Fibroblast of upper back skin (primary cell): ENCODE measurements at places on chromosomes 7 and 10.

DNA sequence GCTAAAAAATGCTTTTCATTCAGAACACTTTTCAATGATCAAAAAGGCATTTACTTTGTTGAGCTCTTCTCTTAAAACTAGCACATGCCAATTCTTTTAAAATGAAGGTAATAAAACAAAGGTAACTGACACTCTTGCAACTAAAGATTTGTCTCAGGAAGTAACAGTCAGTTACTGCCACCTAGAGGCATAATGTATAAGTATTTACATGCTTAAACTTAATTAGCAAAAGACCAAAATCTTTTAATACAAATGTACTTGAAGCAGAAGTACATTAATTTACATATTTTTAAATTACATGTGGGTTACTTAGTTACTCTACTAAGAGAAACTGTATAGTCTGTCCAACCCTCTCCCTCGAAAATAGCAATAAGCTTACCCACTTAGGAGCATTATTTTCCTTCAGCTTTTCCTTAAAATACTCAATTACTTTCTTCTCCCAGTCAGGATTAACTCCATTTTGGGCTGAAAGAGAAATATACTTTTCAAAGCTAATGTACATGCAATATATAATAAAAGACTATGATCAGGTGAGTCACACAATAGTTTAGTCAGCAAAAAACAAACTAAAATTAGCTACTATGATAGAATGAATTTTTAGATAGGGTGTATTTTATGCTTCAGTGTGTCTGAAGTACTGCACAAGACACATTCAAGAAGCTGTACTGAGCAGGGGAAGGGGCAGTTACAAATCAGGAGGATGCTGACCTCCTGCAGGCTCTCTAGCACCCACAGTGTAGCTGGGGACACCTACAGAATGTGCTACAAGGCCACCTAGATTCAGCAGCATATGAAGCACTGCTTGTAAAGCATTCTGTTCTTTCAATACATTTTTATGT lies 13.0 kb downstream of the MCMBP start:
- peak; percentile 45 for DNase-seq

DNA sequence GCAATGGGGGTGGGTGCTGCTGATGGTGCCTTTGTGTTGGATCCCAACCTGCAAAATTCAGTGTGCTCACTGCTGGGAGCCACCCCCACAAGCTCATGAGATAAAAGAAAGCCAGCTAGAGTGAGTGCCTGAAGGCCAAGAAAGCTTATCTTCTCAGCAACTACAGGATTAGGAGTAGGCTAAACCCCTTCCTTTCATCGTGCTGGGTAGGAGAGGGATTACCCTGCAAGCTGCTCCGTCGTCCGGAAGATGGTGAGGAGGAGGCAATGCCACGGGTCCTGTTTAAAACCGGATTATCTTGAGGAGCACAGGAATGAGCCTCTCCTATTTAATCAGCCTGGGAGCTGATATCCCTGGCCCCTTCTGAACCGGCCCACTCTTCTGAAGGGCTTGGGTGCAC lies 258.0 kb downstream of the GALNT17 start:
- DNase-seq = no peak

DNA sequence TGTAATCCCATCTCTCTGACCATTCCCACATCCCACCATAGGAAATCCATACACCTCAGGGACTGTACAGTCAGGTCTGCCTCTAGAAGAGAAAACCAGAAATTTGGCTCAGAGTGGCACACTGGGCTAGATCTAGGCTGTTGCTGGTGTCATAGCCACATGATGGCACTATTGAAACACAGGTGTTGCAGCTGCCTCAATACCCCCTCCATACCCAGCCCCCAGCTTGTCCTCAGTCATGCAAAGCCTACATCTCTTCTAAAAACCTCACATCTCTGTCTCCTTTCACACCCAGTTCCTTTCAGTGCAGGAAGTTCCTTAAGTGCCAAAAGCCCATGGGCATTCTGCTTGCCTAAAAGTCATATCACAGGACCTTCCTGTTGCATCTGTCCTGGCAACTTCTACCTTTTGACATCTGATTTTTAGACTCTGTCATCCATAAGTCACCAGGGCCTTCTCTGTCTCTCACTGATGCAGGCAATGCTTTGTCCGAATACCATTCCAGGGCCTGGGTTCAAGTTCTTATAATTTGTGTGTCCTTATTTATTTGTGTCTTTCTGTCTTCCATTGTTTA lies 27.0 kb upstream of the HIBADH start:
- DNase-seq = no peak

- DNase-seq = no peak
Measured at GRCh38 chr7:64037095-64037494, 8.1 kb upstream of the ZNF727 start.

DNA sequence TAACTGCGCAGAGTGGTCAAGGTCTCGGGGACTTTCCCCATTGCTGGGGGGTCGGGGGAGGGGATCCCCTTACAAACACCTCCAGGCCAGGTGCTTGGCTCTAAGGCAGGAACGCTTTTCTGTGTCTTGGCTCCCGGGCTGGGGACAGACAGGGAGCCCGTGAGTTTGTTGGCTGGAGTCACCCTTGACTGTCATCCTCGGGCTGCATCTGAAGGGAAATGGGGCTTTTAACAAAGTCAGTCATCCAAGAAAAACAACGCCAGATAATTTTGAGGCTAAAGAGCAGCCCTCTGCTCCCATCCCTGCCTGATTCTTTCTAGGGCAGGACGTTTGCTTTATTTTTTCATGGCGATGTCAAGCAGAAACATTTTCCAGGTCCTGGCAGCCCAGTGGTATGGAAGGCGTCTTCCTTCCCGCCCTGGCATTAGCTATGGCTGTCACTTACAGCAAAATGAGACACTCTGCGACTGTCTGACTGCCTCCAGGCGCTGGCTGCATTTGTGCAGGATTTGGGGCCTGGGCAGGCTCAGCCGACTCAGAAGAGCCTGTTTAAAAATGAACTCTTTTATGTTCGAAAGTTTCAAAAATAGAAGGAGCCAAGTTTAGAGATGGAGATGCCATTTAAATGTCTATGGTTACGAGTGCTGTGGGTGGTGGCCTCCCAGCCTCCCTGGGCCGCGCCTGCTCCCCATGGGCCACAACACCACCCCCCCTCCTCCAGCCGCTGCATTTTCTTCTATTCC lies 54.7 kb upstream of the TNS3 start:
- no peak for DNase-seq

DNA sequence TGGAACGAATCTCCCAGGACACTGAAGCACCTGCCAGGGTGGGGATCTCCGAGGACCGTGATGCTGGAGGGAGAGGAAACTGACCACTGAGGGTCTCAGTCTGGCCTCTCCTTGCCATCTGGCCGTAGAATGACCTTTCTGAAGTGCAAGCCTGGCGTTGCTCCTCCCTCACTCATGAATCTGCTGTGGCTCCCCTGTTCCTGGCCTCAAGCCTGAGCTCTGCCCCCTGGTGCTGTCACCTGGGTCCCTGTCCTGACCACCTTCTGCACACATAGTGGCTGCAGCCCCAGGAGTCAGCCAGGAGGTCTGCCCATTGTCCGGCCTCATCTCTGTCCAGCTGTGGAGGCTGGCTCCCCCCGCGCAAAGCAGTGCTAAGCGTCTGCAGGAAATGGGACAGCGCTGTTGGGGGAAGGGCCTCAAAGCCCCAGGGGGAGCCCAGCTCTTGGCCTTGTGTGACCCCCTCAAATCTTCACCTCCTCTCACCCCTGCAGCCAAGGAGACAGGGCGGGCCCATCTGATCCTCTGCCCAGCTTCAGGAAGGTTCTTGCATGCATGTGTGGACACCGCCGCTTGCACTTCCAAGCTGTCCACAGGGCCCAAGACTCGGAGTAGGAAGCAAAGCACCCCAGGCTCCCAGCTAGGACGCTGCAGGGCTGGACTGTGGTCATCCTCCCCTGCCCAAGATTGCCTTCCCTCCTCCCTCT lies 65.7 kb downstream of the MYL10 start:
- DNase-seq = no peak

DNA sequence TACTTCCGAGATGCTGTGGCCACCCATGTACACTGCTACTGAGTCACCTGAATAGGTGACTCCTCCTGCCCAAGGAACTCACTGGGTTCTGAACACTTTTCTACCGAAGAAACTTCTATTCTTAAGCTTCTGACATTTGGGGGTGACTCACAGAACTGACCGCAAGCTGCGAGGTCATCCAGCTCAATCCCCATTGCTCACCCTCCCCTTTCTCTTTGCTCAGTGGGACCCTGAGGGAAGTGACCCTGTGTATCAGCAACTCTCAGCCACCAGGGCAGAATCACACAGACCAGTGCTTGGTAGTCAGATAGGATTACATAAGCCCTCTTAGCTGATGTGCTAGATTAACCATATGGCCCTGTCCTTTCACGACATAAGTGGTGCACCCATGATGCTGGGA lies 46.3 kb downstream of the INSYN2A start:
- peak; percentile 27 for DNase-seq

GRCh38 chr7:150755473-150756099 lies 18.4 kb downstream of the GIMAP5 start:
- no peak for DNase-seq

- DNase-seq = no peak
Measured at GRCh38 chr10:85661123-85661522, 705.5 kb downstream of the GRID1 start.

- DNase-seq = no peak
Measured at GRCh38 chr7:50166997-50167965, 74.2 kb upstream of the ZPBP start.

- DNase-seq = peak; percentile 23
Measured at GRCh38 chr10:103823706-103824272, 31.6 kb downstream of the SH3PXD2A start.

DNA sequence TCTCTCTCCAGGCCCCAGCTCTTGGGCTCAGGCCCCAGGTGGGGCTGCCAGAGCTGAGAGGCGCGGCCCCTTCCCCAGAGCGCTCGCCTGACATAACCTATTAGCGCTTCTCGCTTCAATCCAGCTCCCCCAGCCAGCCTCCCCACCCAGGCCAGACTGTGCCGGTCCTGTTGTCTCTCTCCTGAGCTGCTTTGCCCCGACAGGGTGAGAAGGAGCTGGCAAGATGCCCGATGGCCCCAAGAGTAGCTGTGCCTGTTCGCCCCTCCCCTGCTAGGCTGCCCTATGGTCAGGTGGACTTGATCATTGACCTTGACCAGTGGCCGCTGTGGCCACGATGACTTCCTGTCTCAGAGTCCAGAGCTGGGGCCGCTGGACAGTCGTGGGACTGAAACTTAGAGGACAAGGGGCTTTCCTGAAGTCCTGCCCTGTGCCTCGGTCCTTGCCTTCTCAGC lies 9.1 kb downstream of the TMEM270 start:
- DNase-seq = no peak

GRCh38 chr7:342681-343216 lies 52.8 kb downstream of the FOXL3 start:
- DNase-seq = no peak

- DNase-seq = no peak
Measured at GRCh38 chr7:53113424-53113823, 78.0 kb downstream of the POM121L12 start.

DNA sequence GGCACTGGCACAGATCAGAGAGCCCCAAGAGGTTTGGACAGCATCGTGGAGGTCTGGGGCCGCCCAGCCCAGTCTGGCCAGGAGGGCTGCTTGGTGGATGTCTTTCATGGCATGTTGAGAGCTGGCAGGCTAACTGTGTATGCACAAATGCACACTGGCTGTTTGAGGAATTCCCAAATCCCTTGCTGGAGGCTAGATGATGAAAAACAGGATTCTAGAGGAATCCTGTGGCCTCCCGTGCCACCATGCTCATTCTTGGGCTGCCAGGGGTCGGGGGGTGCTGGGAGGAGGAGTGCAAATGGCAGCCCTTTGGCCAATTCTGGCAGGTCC lies 26.5 kb downstream of the LEP start:
- no peak for DNase-seq

DNA sequence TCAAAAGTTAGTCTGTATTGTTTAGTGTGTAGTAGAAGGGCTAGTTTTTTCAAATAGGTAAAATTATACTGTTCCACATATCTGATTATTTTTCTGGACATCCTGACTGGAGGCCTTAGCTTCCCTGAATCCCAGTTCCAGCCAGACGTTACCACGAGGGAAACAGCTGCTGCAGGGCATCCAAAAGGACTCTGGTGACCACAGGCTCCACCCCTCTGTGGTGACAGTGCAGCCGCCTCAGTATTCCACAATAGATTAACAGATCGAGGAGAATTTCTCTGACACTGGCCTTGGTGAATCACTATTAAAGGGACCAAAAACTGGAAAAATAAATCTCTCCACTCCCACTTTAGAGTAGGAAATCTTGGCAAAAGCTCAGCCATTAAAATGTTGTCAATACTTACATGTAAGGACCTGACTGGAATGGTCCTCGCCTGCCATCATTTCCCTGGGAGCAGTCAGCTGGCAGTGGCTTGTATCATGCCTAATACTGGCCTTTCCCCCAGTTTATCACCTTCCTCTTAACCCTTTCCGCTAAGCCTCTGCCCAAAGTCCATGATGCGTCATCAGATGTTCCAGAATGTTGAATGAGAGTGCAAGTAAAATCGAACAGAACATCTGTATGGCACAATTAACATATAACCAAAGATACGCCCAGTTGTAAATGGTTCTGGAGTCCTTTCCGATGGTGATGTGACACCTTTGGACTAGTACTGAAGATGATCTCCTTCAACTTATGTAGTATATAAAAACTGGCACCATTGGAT lies 31.6 kb downstream of the ENO4 start:
- DNase-seq = peak; percentile 8

GRCh38 chr10:132185601-132186487 lies 904 bp upstream of the DPYSL4 start:
- no peak for DNase-seq

DNA sequence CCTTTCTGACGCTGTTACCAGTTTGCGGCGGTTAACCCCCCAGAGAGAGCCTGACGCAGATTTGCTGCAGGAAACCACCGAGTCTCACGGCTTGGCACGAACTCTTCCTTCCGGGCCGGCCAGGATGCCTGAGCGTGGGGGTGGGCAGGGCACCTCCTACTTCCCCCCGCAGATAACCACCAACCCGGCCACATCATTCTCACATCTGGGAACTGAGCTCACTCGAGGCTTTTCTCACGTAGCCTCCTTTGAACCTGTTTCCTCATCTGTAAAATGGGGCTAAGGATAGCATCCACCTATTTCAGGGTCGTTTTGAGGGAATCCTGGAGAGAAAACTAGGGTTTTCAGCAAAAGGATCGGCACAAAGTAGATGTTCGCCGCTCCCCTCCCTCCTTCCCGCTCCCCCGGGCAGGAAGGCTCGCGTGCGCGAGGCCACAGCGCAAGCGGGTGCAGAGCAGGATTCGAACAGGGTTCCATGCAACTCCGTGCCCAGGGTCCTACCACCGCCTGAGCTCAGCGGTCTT lies 23.6 kb downstream of the DDIT4 start:
- DNase-seq = peak; percentile 96

DNA sequence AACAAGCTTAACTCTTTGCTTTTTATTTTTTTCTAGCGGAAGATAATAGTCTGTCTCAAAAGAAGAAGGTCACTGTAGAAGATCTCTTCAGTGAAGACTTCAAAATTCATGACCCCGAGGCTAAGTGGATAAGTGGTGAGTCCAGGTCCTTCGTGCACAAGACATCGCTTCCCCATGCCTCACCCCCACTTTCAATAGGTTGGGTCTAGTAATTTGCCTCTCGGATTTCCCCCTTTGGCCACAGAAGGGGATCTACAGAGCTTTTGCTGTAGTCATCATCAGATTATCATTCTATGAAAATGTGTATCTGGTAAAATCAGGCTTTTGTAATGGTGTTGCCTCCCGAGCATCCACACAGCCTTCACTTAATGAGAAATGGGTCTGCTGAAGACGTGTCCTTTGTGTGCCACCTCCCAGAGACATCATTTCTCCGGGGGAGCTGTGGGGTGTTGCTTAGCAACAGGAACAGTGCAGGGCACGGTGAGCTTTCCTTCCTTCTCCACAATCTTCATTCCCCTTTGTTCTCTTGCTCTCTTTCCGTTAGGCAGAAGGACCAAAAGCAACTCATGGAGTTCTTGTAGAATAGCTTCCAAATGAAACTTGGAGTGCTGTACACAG lies 422.8 kb downstream of the DPP6 start:
- DNase-seq = no peak
